ENCODE measurements at places on chromosomes 12 and 14. TPM values are rescaled to one million over a fixed set of nuclear protein-coding genes. Genes with fewer than 3 reads are reported as not detected.
A peak's percentile ranks its signal among the peaks of the same experiment; 100 is the strongest.

The RPGRIP1 gene
- polyA plus RNA-seq = 1.1 TPM

The WBP11 gene
- 58.6 TPM for polyA plus RNA-seq

The GSG1 gene
- polyA plus RNA-seq = 7.5 TPM

The OR6C2 gene
- polyA plus RNA-seq = not detected

The ATG2B gene
- 17.1 TPM for polyA plus RNA-seq

The HAL gene
- 3.4 TPM for polyA plus RNA-seq

DNA sequence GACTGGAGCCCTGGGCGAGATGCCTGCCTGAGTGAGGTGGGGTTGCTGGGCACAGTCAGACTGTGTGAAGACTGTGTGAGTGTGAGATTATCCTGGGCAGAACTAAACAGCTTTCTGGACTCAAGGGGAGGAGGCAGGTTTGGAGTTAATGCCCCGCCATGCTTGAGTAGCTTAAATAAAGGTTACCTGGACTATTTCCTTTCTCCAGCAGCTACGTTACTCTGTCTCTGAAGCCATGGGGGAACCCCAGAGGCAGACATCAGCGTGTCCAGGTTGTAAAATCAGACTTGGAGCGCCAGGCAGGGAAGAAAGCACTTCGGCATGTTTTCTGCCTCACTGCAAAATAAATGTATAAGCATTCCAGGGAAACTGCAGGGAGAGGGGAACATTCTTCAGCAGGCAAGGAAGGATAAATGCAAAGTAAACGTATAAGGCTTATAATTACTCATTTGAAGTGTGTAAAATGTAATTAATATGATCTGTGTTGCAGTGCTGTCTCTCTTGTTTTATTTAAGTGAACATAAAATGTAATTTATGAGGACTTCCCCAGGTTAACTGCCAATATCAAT lies 129.7 kb downstream of the CHST11 start:
- peak; percentile 36 for DNase-seq

DNA sequence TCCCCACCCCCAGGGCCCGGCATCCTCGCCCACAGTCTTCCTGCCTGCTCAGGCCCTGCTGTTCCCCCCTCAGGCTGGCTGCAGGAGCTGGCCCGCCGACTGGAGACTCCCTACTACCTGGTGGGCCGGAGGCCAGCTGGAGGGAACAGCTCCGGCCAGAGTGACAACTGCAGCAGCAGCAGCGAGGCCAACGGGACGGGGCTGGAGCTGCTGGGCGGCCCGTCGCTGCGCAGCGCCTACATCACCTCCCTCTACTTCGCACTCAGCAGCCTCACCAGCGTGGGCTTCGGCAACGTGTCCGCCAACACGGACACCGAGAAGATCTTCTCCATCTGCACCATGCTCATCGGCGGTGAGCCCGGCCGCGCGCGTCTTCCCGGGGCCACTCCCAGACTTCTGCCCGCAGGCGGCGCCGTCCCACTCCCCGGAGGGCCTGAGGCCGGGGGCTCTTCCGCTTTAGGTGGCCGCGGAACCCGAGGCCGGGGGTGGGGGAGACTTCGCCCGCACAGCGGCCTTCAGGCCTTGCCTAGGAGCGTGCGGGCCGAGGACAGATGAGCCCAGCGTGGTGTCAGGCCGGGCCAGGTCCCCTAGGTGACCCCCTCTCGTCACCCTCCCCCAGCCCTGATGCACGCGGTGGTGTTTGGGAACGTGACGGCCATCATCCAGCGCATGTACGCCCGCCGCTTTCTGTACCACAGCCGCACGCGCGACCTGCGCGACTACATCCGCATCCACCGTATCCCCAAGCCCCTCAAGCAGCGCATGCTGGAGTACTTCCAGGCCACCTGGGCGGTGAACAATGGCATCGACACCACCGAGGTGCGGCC lies 10.2 kb downstream of the KCNH3 start:
- no peak for DNase-seq

GRCh38 chr14:76117789-76118484 lies 33.8 kb upstream of the GPATCH2L start:
- DNase-seq = no peak

GRCh38 chr14:104530646-104531045 lies 48.9 kb upstream of the C14orf180 start:
- no peak for DNase-seq

DNA sequence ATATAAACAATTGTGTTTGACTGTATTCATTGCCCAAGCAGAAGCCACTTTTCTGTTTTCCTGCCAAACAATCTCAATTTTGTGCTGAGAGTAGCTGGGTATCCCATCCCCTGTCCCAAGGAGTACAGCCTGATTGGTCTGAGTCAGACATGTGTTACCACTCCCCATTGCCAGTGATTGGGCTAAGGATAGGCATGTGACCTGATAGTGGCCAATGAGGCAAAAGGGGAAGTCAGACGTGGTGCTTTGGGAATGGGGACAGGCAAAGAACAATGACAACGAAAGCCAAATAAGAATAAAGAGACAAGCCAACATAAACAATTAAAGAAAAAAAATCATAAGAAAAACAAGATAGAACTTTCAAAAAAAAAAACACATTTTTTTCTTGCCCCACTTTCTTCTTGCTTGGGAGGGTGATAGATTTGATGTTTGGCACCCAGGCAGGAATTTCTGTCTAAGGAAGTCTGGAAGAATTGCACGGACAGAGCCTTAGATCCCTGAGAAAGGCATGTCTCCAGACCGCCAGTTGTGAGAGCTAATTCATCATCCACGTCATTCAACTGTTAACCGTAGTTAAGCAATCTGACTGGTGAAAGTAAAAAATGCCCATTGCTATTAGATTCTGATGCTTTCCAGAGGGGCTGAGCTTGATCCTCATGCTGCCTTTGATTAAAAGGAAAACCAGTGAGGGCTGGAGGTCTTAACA lies 626.6 kb upstream of the TMEM132C start:
- DNase-seq = no peak

DNA sequence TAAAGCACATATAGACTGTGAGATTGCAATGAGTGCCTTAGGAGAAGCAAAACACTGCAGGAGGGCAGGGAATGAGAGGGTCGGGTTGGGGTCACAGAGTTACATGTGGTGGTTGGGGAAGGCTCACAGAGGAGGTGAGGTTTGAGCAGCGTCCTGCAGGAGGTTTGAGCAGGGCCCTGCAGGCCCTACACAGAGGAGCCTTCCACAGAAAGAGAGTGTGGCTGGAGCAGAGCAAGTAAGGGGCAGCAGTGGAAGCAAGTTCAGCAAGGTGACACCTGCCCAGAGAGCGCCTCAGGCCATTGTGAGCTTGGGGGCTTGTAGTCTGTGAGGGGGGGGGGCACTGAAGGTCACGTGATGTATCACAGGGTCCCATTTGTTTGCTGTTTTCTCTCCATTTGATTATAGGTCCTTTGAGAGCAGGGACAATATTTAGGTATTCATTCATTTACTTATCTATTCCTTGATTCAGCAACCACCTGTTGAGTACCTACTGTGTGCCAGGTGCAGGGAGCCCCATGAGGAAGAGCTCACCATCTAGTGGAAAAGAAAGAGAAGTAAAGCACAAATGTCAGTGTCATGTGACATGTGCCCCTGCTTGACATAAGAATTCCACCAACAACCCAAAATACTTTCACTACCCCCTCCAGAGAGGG lies 56.6 kb downstream of the GALNT16 start:
- no peak for DNase-seq

- no peak for DNase-seq
These were observed 37.0 kb upstream of the FRMD6 start for GRCh38 chr14:51614707-51615106.

DNA sequence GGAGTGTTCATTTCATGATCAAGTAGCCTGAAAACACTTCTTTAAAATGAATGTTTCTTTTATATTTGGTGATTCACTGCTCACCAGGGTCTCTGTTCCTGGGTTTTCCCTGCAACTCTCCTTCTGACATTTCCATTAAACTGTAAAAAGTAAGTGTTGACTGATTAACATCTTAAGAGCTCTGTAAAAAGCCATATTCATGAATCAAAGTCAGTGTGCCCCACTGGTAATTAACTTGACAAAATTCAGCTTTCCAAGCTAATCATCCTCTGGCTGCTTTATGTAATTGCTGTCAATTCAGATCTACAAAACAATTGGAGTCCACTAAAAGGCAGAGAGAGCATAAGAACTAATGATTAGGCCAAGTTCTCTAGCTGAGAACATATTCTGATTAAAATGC lies 41.6 kb downstream of the CNTN1 start:
- no peak for DNase-seq

DNA sequence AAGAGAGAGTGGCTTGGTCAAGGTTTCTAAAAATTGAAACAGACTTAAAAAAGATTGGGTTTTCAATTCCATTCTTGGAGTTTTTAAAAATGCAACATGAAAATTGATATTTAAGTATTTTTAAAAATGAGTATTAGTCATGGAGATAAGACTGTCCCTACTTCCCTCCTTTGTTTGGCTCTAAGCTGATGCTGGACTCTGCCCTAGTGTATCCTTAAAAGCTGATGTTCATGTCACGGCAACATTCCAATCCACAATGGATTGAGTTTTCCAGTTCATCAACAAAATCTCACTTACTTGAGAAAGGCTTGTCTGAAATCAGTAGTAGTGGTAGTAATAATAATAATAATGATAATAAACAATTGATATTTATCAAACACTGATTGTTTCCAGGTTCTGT lies 119.0 kb upstream of the SLC38A2 start:
- no peak for DNase-seq

DNA sequence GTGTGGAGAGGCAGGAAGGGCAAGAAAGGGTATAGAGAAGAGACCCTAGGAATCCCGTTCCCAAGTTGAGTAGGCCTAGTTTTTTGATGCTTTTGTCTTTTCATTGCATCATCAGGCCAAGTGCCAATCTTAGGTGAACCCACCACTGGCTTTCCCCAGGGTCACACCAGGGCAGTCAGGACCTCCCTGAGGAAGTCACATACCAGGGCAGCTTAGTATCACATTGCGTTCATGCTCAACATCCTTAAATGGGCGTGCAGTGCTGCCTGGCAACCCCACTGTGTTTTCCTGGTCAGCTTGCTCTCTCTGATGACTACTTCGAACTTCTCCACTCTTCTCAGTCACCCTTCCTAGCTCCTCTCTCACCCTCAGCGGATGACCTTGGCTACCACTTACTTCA lies 9.0 kb downstream of the ASIC1 start:
- peak; percentile 79 for DNase-seq

Measured in muscle of back (tissue), 13 donors.